ENCODE measurements at places on chromosomes 12 and 14.

- no peak for DNase-seq
Measured at GRCh38 chr12:130457215-130457614, 119.5 kb downstream of the PIWIL1 start.

DNA sequence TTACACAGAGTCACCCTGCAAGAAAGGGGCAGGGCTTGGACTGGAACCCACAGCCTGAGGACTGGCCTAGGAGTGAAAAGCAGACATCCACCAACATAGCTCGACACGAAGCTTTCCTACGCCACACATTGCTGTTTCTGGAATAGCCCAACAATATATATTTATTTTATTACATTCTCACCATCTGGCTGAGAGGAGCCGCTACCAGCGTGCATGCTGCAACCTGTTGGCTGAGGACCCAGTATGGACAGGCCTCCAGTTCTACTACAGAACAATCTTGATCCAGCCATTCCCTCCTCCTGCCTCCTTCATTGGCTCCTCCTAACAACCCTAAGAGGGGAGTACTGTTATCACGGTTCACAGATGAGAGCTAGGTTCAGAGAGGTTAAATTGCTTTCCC is 35.6 kb upstream of the TBX5 start:
- DNase-seq, result no peak

DNA sequence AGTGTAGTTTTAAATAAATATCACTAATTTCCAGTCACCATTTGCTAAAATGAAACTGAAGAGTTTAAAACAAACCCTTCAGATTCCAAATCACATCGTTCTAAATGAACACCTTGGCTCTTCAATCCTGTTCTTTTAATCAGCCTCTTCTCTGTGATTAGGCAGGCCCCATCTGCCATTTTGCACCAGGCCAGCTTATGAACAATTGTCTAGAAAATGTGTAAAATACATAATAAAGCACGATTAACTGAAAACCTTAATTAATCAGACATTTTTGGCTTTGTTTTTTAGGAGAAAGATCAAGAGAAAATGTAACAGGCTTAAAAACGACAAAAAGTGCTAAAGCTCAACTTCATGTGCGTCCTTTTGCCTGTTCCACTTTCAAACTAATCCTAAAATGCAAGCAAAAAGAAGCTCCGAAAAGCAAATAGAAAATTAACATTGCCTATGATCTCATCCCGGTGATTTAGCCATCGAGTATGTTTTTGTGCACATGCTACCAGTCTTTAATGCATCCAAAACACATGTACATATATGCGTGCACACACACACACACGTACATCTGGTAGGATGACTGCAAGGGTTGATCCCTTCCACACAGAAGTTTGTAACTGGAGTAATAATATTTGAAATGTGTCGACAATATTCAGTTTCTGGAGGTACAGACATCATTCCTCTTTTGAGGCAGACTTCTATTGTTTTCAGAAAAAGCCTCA is 288.6 kb downstream of the FOXN3 start:
- DNase-seq, result no peak

GRCh38 chr14:101251812-101252442 is 309.4 kb upstream of the DIO3 start:
- DNase-seq, result no peak

DNA sequence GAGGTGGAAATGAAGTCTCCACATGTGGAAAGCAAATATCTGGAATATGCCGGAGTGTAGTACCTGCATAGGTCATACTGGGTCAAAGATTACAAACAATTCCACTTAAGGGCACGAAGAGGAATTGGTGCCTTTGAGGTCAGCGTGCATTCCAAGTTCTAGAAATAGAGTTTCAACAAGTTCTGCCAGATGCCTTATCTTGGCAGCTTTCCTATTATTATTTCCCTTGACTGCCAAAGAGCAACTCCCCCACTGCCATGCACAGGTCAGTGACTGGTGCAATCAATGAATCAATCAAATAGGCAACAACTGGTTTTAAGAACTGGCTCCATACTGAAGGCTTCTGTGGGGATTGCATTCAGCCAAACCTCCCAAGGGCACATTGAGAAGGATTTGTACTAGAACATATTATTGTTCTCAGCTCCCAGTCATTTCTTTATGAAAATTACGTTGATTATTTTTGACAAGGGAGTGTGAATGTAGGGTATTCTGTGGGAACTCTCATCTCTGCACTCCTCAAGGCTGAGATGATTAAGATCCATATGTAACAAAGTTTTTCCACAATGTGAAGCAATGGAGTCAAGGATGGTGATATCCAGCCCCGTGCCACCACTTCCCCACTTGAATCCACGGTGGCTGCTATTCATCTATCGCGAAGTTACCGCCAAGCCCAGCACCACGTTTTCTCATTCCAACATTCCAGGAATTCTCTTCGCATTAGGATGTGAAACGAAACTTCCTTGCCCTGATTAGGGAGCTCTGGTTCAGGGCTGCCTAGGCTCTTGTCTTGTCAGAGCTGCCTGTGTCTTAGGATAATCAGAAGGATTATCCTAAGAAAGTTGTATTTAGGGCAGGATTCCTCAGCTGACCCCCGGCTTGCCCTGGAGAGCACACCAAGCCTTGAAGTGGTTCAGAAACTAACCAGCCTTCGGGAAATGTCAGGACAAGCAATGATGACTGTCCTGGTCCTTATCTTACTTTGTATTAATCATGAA is 115.1 kb upstream of the PCED1B start:
- no peak for DNase-seq

DNA sequence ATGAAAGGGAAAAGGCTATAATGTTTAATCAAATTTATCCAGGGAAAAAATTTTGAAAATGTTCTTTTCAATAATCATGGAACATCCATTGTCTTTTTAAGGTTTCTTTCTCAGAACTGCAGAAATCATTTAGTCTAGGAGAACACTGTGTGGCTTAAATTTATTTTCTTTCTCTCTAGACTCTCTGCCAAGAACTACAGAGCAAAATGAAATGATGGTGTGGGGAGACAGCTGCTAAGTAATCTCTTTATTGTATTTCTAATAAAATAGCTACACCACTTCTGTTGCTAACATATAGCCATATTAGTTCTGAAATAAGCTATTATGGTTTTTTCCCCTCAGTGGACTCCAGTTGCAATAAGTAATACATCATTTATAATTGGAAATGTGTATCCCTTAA is 120.9 kb downstream of the EFCAB11 start:
- no peak for DNase-seq

- DNase-seq, result no peak
Measured at GRCh38 chr14:24042746-24043145, 9.1 kb upstream of the CARMIL3 start.

DNA sequence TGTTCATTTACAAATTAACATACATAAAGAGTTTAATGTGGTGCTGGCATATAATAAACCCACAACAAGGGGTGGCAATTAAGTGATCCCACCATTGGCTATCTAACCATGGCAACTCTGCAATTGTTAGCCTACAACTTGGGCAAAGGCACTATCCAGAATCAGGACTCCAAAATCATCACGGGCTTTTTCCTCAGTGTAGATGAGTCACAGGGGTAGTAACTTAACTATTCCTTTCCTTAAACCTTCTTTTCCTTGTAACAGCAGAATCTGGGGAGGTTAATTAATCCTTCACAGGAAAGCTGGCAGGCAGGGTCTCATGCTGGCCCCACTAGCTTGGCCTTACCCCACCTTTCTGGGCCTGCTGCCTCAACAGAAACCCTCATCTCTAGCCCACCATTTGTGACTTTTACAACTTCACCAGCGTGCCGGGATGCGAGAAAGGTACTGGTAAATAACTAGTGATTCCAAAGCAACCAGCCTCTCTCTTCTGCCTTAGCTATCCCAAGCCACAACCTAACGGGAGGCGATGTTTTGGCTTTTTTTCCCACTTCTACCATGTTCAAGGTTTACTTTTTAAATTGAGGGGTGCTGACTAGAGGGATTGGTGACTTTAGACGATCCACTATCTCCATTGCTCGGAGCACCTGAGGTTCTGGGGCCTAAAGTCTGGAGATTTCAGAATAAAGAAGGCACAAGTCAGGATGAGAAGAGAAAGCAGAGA is 744 bp downstream of the ATP5MC2 start:
- DNase-seq, result no peak

DNA sequence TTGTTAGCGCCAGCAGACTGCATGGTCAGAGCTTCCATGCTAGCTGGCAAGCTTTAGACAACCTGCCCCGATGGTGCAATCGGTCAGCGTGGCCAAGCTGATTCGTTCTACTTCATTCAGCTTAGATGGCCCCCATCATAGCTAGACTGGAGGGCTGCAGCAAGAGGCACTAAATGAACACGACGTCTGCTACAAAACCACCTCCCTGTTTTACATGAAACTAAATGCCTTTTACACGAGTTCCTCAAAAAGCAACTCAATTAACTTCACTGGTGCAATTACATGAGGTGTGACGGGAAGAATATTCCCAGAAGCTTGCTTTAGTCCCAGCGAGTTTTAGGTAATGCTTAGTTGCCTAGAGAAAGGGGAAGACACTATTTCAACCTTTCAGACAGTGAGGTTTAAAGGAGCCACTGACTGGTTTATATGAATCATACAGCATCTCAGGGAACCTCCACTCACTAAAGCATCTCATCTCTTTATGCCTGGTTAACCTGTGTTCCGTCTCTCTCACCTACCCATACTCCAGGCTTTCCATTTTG is 8.4 kb downstream of the NIN start:
- no peak for DNase-seq

- no peak for DNase-seq
Measured at GRCh38 chr12:111672822-111673381, 12.9 kb downstream of the BRAP start.

DNA sequence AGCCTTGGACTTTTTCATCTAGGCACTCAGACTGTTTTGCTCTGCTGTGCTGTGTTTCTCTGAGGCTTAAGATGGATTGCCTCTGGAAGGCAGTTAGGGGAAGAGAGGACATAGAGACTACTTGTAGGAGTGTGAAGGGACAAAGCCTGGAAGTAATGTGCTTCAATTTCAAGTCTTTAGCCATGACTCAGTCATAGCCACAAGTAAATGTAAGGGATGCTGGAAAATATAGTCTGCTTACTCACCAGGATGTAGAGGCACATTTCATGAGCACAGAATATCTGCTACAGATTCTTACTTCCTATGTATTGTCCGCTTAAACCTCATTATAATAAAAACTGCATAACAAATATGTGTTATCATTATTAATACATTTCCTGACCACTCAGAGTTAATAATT is 794.3 kb upstream of the NOVA1 start:
- no peak for DNase-seq

GRCh38 chr12:93016752-93017350 is 87.8 kb upstream of the EEA1 start:
- DNase-seq, result no peak

DNA sequence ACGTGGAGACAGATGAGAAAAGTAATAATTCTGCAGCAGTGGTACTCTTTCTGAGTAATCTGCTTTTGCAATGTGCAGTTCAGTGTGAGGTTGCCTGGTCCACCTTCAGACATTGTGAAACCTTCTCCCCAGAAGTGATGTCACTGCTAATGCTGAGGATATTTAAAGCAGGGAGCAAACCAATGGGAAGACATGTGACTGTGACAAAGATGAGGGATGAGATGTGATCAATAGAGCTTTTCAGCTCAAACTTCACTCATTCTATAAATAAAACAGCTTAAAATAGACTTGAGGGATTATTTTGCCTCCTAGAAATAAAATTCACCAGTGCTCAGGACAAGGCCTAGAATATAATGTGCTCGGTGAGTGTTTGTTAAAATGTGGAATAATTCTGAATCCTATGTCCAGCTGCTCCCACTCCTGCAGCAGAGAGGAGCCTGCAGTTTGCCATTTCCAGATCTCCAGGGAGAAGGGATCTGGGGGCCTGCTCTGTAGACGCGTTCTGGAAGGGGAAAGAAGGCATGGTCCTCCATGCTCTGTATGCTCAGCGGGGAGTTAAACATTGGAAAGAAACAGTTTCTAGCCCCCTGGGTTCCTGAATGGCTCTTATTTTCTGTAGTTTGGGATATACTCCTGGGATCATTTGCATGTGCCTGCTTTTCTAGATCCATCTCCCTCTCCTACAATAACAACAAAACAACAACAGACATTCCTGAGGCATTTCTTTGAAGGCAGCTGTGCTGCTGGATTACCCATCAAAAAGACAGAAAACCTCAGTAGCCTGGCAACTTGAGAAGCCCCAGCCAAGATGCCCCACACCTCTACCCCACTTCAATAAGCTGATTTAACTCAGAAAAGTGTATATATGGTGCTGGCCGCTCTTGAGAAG is 8.9 kb downstream of the SLC7A8 start:
- DNase-seq, result no peak

DNA sequence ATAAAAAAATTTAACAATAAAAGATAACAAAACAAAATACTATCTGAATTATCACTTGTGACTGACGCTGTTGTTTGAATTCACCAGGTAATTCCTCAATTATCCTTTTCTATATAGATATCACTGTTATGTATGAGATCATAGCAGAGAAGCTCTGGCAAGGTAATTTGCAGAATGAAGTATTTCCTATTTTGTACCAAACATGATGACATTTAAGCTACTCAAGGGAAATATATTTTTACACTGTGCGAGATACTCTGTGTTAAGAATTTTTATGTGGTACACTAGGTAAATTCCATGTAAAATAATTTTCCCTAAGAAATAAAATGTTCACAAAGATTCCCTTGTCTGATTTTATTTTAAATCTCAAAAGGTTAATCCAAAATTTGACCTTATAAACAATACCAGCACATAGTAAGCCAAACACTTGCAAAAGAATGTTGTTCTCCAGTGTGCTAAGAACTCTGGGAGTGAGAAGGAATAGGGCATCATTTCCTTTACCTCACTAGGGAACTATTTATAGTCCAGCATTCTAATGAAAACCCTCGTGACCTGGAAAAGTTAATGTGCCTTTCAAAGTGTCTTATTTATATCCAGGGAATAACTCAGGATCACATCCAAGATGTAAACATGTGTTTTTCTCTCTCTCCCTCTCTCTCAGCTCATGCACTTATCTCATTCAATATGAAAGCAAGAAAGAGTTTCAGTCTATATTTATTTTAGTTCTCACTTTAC is 115.2 kb upstream of the RAP1B start:
- no peak for DNase-seq

- DNase-seq, result no peak
Measured at GRCh38 chr14:69586404-69586803, 11.7 kb upstream of the CCDC177 start.

DNA sequence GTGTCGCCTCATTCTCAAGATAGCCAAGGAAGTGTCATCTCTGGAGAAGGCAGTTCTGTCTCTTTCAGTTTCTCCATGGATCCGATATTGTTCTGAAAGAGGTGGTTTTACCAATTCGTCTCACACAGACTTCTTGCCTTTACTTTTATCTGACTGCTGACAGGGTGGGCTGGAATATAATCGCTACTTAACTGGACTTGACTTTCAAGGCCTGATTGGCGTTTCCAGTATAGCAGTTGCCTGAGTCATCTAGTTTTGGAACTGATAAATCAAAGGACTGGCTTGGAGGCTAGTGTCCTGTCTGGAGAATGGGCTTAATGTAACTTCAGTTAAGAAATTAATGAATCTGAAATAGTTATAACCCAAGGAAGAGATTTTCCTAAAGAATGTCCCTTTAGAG is 21.6 kb downstream of the PRKCH start:
- no peak for DNase-seq

Measured in stimulated activated CD4-positive, alpha-beta T cell treated with anti-CD3 and anti-CD28 coated beads, Interleukin-4, amount 100 ng/mL, for 1 hour (primary cell).